Common myeloid progenitor, CD34-positive (primary cell): ENCODE measurements at places on chromosomes 2 and 18.

DNA sequence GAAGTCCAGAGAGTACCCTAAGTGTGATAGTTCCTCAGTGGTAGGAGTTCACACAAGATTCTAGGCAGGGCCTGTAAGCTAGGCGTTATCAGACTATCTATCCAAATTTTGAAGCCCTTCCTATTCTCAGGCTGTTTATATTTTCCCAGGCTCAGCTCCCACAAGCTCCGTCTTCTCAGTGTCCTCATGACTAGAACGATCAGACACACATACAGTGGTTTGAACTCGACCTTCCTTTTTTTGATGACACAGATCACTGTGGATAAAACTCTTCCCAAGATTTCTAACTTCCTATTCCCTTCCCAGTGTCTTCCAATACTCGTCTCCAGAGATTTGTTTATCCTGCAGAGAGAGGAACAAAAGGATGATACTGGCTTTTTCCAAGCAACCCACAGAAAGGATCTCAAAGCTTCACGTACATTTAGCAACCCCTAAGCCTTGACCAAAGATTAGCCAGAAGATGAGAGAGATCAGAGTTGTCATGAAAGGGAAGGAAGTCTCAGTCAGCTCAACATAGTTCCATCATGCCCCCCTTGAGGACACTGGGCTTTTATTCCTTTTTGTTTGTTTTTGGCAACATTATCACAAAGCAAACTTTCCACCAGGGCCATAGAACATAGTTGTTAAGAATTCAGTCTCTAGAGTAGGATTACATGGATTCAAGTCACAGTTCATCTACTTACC lies 42.3 kb upstream of the DOK6 start:
- DNase-seq: no peak
- no peaks in the 10 kb centered on the region for H3K4me1 ChIP-seq
- H3K36me3 ChIP-seq: no peaks in the 10 kb centered on the region
- no peak overlapping the region for H3K27ac ChIP-seq

GRCh38 chr2:224938651-224939182 lies 103.6 kb downstream of the DOCK10 start:
- peaks cover 10% of the 10 kb centered on the region for H3K4me1 ChIP-seq
- H3K36me3 ChIP-seq: no peaks in the 10 kb centered on the region
- DNase-seq: no peak

GRCh38 chr2:121778741-121779487 lies 23.5 kb downstream of the TSN start:
- H3K27ac ChIP-seq: no peak overlapping the region
- DNase-seq: no peak
- H3K4me3 ChIP-seq: no peak overlapping the region
- no peaks in the 10 kb centered on the region for H3K27me3 ChIP-seq
- H3K36me3 ChIP-seq: no peaks in the 10 kb centered on the region

DNA sequence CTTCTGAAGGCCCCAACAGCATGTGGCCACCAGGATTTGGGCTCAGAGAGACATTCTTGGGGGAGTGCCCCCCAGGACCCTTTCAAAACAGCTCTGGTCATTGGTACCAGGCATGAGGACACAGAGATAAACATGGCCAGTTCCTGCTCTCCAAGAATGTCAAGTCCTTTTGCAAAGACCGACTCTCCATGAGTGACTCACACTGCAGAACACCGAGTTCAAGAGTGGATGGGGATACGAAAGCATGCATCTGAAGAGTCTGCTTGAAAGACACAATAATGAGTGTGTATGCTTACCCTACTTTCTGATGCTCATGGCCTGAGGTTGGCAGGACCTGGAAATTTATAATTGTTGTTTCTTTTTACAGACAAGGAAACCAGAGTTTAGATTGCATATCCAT lies 450.6 kb downstream of the TSN start:
- H3K36me3 ChIP-seq: no peaks in the 10 kb centered on the region
- H3K4me1 ChIP-seq: no peaks in the 10 kb centered on the region
- H3K27me3 ChIP-seq: no peaks in the 10 kb centered on the region
- H3K4me3 ChIP-seq: no peak overlapping the region
- no peak overlapping the region for H3K27ac ChIP-seq

DNA sequence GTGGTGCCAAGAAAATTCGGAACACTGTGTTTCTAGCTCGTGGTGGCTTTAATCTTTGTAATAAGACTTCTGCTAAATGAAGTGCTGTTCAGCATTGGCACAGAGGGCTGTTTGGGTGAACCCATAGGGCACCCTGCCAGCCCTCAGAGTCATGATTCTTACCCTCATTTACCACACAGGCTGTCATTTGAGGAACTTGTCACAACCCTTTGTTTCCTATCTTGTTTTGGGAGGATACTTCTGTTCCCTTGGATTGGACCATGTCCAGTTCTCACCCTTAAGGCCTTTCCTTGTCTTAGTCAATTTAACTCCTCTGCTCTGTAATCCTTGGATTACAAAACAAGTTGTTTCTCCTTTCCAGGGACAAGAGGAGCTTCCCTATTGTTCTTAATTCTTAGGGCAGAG lies 225.7 kb downstream of the MTX2 start:
- H3K36me3 ChIP-seq: no peaks in the 10 kb centered on the region
- H3K4me1 ChIP-seq: peaks cover 36% of the 10 kb centered on the region
- no peak overlapping the region for H3K4me3 ChIP-seq

DNA sequence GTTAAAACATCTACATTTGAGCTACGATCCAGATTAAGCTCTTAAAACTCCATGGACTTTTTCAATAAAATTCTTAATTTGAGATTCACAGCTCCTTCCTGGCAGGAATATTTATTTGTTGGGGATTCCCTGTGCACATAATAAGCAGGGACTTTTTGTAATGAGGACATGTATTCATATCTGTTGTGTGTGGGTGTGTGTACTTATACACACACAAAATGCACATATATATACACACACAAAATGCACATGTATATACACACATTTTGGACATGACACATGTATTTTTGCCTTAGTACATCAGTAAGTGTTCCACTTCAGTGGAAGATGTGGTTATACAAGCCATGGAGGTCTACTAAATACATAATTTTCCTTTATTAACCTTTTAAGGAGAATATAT lies 1131.1 kb upstream of the CDH2 start:
- DNase-seq: no peak
- no peaks in the 10 kb centered on the region for H3K36me3 ChIP-seq
- no peaks in the 10 kb centered on the region for H3K4me1 ChIP-seq
- no peak overlapping the region for H3K27ac ChIP-seq
- no peak overlapping the region for H3K4me3 ChIP-seq

- H3K36me3 ChIP-seq: no peaks in the 10 kb centered on the region
- no peak overlapping the region for H3K27ac ChIP-seq
- H3K4me1 ChIP-seq: no peaks in the 10 kb centered on the region
- no peak overlapping the region for H3K4me3 ChIP-seq
- no peaks in the 10 kb centered on the region for H3K27me3 ChIP-seq
- DNase-seq: no peak
Observed at GRCh38 chr2:223096235-223096970, 44.4 kb downstream of the KCNE4 start.

DNA sequence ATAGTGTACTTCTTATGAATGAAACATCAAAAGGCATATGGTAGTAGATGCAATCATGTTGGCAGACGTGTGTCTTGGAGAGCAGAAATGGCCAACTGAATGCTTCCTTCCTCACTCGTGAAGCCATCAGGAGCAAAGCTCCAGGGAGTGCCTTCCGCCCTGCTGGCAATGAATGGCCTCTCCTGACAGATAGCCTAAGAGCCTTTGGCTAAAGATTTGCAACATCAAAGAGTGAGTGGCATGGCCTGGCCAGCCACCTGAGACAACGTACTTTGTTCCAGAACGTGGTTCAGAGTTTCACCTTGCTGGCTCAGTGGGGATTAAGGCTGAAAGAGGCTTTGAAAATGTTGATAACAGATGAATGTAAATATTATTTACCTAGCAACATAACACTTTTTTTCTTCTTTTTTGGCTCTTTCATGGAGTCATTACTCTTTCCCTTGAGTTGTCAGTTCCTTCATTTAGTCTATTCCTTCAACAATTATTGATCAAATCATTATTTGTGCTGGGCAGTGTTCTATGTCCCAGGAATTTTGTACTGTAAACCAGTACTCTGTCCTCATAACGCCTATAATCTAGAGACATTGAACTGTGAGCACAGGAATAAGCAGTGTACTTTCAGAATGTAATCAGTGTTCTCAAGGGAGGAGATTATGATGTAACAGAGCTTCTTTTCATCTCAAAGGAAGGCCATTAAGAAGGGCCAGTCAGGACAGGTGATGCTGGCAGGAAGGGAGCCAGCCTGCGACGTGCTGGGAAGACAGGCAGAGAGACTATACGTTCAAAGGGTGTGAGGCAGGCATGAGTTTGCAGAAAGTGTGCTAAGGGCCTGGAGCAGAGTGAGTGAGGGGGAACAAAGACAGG lies 59.4 kb upstream of the SH3RF3 start:
- no peak overlapping the region for H3K4me3 ChIP-seq
- no peaks in the 10 kb centered on the region for H3K36me3 ChIP-seq
- H3K27ac ChIP-seq: no peak overlapping the region
- H3K27me3 ChIP-seq: no peaks in the 10 kb centered on the region
- DNase-seq: no peak
- H3K4me1 ChIP-seq: no peaks in the 10 kb centered on the region

GRCh38 chr2:222960126-222960525 lies 91.9 kb upstream of the KCNE4 start:
- H3K36me3 ChIP-seq: no peaks in the 10 kb centered on the region
- H3K27ac ChIP-seq: no peak overlapping the region
- DNase-seq: peak; percentile 20
- no peaks in the 10 kb centered on the region for H3K4me1 ChIP-seq
- H3K4me3 ChIP-seq: no peak overlapping the region
- H3K27me3 ChIP-seq: no peaks in the 10 kb centered on the region

DNA sequence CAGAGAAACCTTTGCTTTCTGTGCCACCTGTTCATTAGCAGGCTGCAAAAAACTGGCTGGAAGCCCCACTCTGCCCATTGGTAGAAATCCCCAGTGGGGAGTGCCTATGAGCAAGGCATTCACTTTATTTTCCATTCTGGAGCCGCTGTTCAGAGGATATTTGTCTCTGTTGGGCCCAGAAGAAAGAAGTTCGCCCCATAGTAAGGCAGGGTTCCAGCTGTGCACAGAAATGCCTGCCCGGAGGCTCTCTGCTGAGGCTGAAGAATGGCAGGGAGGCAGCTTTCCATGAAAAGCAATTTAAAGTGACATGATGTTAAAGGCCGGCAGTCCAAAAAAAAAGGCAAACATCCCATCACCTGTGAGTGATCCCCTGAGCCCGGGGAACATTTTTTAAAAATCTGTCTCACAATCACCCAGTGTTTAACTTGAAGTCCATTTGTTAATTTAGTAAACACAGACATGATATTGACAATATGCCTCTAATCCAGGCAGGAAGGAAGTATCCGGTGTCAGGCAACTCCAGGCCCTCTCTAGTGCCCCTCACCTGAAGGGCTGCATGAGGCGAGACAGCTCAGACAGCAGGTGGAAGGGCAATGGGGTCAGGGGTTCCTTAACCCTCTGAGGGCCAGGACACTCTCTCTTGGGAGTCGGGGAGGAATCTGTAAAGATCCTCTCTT lies 265.1 kb upstream of the SIX2 start:
- no peak overlapping the region for H3K27ac ChIP-seq
- no peaks in the 10 kb centered on the region for H3K36me3 ChIP-seq
- no peaks in the 10 kb centered on the region for H3K4me1 ChIP-seq

- no peak overlapping the region for H3K27ac ChIP-seq
- no peak for DNase-seq
- H3K4me1 ChIP-seq: no peaks in the 10 kb centered on the region
- no peaks in the 10 kb centered on the region for H3K27me3 ChIP-seq
- no peaks in the 10 kb centered on the region for H3K36me3 ChIP-seq
Observed at GRCh38 chr2:145987793-145988192, 1467.9 kb upstream of the ZEB2 start.

DNA sequence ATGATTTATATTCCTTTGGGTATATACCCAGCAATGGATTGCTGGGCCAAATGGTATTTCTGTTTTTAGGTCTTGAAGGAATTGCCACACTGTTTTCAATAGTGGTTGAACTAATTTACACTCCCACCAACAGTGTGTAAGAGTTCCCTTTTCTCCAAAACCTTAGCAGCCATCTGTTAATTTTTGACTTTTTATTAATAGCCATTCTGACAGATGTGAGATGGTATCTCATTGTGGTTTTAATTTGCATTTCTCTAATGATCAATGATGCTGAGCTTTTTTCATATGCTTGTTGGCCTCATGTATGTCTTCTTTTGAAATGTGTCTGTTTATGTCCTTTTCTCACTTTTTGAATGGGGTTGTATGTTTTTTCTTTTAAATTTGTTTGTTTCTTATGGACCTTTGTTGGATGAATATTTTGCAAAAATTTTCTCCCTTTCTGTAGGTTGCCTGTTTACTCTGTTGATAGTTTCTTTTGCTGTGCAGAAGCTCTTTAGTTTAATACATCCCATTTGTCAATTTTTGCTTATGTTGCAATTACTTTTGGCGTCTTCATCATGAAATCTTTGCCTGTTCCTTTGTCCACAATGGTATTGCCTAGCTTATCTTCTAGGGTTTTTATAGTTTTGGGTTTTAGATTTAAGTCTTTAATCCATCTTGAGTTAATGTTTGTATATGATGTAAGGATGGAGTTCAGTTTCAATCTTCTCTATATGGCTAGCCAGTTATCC lies 119.7 kb upstream of the XIRP2 start:
- H3K36me3 ChIP-seq: no peaks in the 10 kb centered on the region
- H3K4me3 ChIP-seq: no peak overlapping the region
- no peaks in the 10 kb centered on the region for H3K27me3 ChIP-seq
- H3K27ac ChIP-seq: no peak overlapping the region

GRCh38 chr18:61929881-61930640 lies 37.3 kb upstream of the RNF152 start:
- H3K4me3 ChIP-seq: no peak overlapping the region
- H3K36me3 ChIP-seq: no peaks in the 10 kb centered on the region

- H3K36me3 ChIP-seq: no peaks in the 10 kb centered on the region
- peaks cover 7% of the 10 kb centered on the region for H3K27me3 ChIP-seq
- no peak overlapping the region for H3K4me3 ChIP-seq
- no peaks in the 10 kb centered on the region for H3K4me1 ChIP-seq
Observed at GRCh38 chr18:59239642-59240041, 19.7 kb downstream of the GRP start.

GRCh38 chr2:240567872-240568677 lies at the start of gene RNPEPL1:
TSS of gene RNPEPL1 (plus strand) at chr2:240568484. CDS start at chr2:240568587, 103 bp downstream.
- peaks cover 59% of the 10 kb centered on the region for H3K4me1 ChIP-seq
- DNase-seq: peak; percentile 58
- no peak within 1 kb of the TSS for H3K27ac ChIP-seq
- H3K4me3 ChIP-seq: peak within 1 kb of the TSS; percentile 86
- peaks cover 6% of the 10 kb centered on the region for H3K36me3 ChIP-seq

GRCh38 chr2:55707751-55708150 lies 14.1 kb upstream of the PNPT1 start:
- H3K27ac ChIP-seq: no peak overlapping the region
- DNase-seq: no peak
- H3K27me3 ChIP-seq: no peaks in the 10 kb centered on the region
- peaks cover 1% of the 10 kb centered on the region for H3K4me1 ChIP-seq
